ENCODE measurements at places on chromosomes 2 and 18.

DNA sequence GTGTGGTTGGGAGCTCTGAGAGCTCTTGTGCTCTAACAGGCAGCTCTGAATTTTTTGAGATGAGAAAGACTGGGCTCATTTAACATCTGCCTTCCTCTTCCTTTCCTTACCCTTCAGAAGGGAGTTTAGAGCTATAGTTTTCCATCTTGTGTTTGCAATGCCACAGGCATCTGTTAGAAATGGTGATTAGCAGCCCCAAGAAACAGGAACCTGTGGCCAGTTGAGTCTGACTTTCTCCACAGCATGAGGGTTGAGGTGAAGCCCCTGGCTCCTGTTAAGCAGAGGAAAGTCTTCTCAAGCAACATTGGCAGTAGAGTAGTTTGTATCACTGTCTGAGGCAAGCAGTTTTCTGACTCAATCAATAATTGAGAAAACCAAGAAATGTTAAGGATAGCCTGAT lies 577.4 kb downstream of the ZEB2 start:
- DNase-seq, result no peak

- DNase-seq, result peak; percentile 12
These were observed 1.7 kb downstream of the TRIP12 start for GRCh38 chr2:229920011-229920641.

DNA sequence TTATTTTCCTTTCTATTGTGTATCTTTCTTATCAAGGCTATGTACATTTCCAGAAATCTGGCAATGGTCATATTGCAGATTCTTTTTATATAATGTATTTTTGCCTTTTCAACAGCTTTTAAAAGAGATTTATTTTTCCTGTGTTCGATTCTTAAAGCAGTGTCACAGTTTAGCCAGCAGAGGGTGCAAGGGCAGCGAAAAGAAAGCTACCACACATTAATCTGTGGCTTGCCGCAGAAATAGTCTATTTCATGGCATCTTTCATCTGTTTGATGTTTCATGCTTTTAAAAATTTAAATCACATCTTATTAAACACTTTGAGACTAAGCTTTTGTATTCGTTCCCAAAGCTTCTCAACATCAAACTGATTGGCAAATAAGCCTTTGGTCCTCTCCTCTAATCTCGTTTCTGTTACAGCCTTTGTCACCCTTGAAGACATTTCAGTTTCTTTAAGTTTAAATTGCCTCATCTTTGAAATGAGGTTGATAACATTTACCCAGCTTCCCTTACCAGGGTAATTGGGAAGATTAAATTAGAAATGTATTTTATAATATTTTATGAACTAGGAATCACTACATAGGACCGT lies 73.3 kb downstream of the PIK3C3 start:
- DNase-seq, result peak; percentile 20

DNA sequence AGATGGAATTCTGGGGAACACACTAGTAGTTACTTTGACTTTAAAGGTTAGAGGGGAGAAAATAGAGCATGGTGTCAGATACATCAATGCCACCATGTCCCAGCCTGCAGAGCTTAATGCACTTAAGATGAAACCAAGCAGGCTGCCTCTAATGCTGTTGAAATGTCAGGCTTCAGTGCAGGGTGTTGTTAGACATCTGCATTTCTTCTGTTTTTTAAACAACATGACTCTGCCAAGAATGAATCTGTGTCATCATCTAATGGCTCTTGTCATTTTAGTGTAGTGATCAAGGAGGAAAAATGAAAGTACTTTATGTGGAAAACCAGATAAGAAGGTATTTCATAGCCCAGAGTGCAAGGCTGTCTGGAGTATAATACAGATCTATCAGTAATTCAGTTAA lies 29.9 kb downstream of the LYPD1 start:
- DNase-seq, result no peak

GRCh38 chr2:167271932-167272331 lies 383.7 kb downstream of the XIRP2 start:
- no peak for DNase-seq

- DNase-seq, result no peak
These were observed 123.3 kb downstream of the FHOD3 start for GRCh38 chr18:36420826-36421225.

- no peak for DNase-seq
These were observed 43.6 kb upstream of the AGPS start for GRCh38 chr2:177348733-177349693.

GRCh38 chr2:11481789-11482472 lies 16.0 kb upstream of the E2F6 start:
- no peak for DNase-seq
